Stimulated activated CD8-positive, alpha-beta memory T cell treated with anti-CD3 and anti-CD28 coated beads, Interleukin-7, amount 100 ng/mL, for 24 hours (primary cell): ENCODE measurements at places on chromosomes 7 and 10.

DNA sequence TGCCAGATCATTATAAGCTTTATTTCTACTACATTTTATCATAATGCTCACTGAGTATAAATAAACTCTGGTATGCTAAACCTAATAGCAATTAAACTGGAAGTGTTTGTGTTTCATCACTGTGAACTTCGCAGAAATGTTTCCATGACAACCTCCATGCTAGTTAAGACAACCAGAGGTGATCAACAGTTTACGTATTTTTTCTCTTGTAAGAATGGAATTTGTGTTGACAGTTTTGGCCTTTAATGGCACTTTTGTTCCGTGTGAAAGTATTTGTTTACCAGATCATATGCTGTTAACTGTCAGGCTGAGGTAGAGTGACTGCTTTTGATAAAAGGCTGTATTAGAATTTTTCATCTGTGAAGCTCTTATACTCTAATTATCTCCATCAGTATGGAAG lies 212.1 kb upstream of the PPP1R3A start:
- DNase-seq: no peak

DNA sequence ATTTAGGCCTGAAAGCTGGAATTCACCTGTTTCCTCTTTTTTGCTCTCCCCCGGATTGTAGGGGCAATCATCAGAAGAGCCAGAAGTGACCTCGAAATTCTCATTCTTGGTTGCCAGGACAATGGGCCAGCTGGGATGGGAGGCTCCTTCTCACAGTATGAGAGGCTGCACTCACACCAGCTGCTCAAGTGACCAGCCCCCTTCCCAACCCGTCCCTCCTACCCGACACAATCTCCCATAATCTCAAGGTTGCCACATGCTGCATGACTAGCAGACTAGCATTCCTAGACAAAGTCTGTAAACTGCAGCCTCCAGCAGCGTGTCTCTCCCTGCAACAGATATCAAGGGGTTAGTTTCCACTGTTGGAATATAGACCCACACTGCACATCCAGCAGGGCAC lies 110.3 kb downstream of the C1GALT1 start:
- no peak for DNase-seq

DNA sequence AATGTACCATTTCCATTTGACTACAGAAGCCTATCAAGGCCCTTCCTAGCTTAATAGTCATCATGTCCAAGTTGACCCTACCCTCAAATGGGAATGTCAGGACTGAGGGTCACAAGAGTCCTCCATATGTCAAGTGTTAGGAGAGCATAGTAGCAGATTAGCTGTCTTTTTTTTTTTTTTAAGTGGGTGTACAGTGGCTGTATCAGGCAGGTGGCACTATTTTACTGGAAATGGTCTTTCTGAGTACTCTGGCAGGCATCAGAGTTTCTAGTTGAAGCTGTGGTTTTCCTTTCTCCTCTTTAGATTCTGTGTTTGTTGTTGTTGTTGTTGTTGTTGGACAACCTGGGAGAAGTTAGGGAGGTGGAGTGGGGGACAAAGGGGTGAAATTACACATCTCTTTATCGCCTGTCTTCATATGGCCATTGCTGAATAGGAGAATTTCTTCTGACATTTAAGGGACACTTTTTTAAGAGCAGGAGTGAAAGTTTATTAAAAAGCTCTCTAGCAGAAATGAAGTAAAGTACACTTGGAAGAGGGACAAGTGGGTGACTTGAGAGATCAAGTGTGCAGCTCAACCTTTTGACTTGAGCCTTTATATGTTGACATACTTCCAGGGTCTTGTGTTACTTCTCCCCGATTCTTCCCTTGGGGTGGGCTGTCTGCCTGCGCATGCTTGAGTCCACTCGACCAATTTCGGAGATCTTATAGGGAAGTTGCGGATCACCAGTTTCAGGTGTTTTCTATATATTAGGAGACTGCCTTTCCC lies 104.1 kb upstream of the FOXP2 start:
- DNase-seq: no peak

GRCh38 chr7:65980478-65981250 lies 1.3 kb downstream of the GUSB start:
- peak; percentile 17 for DNase-seq

DNA sequence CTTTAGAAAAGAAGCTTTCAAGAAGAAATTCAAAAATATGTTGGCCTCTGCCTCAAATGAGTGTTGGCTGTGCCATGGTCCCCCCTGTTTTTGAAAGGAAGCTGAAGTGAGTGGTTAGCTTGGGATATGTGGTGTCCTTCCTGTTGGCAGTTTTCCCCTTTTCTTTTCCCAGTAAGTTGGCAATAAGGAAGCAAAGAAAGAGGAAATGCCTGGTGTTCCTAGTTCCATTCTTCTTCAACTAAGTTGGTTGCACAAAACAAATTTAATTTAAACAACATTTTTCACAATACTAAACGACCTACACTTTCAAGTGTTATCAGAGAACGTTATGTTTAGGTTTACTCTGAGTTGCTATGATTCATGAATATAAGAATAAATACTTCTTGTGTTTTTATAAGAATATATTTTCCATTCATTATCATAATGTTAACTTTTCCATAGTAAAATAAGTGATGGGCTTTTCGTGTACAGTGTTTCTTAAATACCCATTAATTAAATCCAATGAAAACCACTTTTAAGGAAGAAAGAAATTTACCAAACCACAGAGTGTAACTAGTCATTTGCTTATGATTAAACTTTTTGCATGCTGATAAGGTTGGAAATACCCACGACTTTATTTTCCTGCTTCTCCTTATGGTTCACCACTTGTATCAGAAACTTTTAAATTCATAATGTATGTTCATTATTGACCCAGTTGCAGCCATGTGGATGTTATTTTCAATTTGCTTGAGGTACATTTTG lies 7.7 kb downstream of the HDAC9 start:
- no peak for DNase-seq

DNA sequence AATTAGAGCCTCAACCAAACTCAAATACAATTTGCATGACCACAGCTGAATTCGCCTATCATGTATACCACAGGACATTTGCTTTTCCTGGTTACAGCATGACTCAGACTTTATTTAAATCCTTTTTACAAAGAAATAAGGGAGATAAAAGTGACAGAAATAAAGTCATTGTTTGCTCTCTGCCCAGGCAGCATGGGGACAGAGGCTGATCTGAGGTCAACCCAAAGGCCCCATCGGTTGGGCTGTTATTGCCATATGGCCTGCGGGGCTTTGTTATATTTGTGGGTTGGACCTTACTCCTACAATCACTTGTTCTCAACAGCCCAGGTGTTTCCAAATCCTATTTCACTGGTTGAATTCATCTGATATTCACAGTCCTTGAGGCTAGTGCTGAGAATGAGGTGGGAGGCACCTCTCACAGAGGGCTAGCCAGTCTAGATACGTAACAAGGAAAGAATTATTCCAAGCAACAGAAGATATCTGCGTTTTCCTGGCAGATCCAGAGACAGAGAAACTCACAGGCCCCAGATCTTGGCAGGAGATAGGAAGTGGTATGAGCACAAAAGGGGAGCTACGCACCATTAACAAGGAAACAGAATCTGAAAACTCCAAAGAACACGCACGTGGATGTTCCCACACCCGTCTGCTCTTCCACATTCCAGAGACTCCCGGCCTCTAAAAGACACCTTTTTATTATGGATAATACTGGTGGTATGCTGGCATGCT lies 117.3 kb downstream of the HIPK2 start:
- no peak for DNase-seq

DNA sequence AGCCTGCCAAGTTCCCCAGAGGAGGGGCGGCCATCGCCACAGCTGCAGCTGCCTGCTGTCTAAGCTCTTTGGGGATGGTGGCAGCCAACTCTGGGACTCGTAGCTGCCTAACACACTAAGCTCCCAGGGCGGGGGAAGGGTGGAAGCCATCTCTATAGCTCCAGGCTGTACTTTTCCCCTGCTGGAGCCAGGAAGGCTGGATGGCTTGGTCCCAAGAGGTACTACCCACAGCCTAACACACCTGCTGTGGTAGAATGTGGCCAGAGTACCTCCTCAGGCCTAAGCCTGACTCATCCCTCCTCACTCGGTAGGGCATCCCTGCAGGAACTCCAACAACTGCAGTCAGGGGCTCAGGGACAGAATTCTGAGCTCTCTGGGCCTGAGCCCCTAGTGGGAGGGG lies 151.7 kb upstream of the TAC1 start:
- DNase-seq: no peak

- DNase-seq: no peak
Measured at GRCh38 chr10:19640566-19641263, 175.5 kb upstream of the PLXDC2 start.

- no peak for DNase-seq
Measured at GRCh38 chr10:50326757-50327701, 75.7 kb upstream of the ASAH2 start.

GRCh38 chr7:50335230-50335794 lies 30.8 kb downstream of the IKZF1 start:
- no peak for DNase-seq

- DNase-seq: no peak
Measured at GRCh38 chr10:96688789-96689188, 31.5 kb downstream of the PIK3AP1 start.

DNA sequence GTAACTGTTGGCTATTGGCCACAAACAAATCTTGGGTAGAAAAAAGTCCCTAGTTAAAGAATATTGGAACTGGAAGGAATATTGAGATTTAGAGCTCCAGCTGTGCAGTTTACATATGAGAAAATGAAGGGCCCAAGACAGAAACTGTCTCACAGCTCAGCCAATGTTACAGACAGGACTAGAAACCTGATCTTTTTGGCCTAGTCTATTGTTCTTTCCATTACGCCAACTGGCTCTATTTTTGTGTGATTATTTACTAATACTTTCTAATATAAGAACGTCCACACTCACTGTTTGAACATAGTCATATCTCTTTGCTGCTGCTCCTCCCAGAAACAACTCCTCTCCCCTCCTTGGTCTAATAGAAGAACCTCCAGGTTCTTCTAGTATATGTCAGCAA lies 1.2 kb downstream of the WEE2 start:
- no peak for DNase-seq

GRCh38 chr7:125661-126060 lies 66.7 kb upstream of the FAM20C start:
- DNase-seq: no peak

GRCh38 chr10:78657163-78657861 lies 411.5 kb upstream of the ZMIZ1 start:
- peak; percentile 43 for DNase-seq

GRCh38 chr10:61470740-61471139 lies 17.6 kb upstream of the TMEM26 start:
- DNase-seq: no peak

DNA sequence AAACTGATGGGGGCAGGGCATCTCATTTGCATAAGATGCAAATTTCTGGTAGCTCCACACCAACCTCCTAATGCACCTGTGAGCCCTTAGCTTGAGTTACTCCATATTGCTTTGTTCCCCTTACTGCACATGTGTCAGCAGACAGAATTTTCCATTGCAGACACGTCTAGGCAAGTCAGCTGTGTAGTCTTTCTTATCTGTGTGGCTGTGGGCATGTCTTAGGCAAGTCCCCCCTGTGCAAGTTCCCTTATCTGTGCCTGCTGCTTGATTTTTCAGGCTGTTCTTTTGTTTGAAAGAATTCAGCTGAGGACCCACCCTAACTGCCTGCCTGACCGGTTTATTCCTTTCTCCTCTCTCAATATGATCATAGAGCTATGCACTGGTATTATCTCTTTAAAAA lies 28.5 kb upstream of the TRIM24 start:
- no peak for DNase-seq

GRCh38 chr10:124245806-124246440 lies 152.5 kb upstream of the CHST15 start:
- DNase-seq: no peak

GRCh38 chr7:97401398-97401797 lies 283.9 kb downstream of the SDHAF3 start:
- no peak for DNase-seq

DNA sequence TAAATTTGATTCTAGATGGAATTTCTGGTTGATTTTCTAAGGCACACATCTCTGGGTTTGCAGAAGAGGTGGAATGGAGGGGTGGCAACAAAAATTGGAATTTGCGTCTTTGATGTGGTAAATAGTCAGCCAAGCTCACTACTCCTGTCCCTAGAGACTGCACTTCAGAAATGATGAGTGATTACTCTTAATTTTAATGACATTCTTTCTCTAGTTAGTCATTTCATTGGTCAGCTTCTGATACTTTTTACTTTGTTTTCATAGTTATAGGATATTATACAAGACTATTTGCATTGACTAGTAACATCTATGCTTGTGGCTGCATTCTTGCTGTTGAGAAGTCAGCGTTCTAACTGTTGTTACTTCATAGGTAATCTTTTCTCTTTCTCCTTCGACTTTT lies 658.3 kb downstream of the SUGCT start:
- no peak for DNase-seq

DNA sequence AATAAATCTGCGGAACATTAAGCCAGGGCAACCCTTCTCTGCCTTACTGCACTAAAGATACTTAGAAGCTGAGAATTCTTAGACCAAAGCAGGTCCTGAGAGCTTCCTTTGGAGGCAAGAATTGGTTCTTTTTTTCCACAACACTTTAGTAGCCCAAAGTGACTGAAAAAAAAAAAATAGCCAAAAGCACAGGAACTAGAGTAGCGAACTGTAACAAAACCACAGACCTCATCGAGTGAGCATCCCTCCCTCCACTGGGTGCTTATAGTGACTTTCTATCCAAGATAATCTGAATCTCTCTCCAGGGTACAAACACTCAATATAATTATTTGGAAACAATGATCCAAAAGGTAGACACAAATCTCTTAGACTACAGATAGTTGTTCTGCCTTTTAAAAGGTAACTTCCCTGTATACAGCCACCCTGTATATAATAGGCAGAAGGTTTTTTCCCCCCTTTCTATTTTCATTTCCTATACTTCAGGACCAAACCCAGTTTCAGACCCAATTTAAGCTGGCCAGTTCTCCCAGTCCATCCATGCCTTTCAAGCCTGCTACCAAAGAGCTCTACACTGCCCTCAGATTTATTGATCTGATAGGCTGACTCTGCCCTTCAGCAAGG lies 31.6 kb upstream of the KCNIP2 start:
- DNase-seq: no peak

DNA sequence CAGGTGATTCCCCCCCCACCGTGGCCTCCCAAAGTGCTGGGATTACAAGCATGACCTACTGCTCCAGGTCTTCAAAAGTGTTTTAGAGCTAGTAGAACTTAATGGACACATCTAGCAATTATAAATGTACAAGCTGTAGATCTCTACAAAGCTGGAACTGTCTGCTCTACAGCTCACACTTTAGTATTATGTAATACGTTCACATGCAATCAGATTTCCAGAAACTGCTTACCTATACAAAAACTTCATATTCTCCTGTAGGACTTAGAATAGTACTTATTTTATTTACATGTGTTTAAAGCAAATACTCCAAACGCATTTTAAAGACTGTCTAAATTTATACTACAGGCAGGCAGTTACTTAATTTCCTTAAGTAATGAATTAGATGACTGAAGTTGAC lies 39.2 kb upstream of the ASL start:
- DNase-seq: no peak

- no peak for DNase-seq
Measured at GRCh38 chr10:72274213-72274729, 547 bp downstream of the DDIT4 start.

- DNase-seq: no peak
Measured at GRCh38 chr10:4195213-4195612, 410.2 kb upstream of the KLF6 start.
